Thyroid gland (tissue), 4 donors: ENCODE measurements at places on chromosomes 3 and 15.

DNA sequence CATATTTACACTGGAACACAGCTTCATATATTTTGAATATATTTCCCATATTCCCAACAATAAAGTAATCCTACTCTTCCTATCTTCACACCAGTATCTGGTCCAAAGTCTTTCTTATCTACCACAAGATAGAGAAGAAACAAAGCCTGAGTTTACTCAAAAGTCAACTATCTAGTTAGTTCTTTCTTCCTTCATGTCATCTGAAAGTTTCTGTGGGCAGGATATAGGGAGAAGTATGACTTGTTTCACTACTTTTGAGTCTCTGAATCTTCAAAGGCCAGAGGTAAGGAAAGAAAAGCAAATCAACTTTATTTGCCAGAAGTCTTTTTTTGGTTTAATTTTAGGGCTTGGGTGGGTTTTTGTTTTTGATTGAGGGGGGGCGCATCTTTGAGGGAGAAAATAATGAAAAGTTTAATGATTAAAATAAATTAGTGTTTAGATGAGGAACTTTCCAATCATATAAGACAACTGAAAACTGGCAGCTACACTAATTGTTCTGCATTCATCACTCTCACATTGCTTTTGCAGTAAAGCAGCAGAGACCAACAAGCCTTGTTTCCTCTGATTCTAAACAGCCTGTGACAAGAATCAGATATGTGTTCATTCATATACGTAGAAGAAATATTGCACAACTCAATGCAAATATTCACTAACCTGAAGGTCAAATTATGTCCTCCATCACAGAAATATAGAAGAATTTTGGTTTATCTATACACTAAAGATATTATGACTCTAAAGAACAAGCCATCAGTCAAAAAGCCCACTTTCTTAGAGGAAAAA, 421.4 kb downstream of the SHQ1 start:
- no peaks in the 10 kb centered on the region for H3K36me3 ChIP-seq
- H3K4me3 ChIP-seq, result no peak overlapping the region
- H3K27me3 ChIP-seq, result no peaks in the 10 kb centered on the region

DNA sequence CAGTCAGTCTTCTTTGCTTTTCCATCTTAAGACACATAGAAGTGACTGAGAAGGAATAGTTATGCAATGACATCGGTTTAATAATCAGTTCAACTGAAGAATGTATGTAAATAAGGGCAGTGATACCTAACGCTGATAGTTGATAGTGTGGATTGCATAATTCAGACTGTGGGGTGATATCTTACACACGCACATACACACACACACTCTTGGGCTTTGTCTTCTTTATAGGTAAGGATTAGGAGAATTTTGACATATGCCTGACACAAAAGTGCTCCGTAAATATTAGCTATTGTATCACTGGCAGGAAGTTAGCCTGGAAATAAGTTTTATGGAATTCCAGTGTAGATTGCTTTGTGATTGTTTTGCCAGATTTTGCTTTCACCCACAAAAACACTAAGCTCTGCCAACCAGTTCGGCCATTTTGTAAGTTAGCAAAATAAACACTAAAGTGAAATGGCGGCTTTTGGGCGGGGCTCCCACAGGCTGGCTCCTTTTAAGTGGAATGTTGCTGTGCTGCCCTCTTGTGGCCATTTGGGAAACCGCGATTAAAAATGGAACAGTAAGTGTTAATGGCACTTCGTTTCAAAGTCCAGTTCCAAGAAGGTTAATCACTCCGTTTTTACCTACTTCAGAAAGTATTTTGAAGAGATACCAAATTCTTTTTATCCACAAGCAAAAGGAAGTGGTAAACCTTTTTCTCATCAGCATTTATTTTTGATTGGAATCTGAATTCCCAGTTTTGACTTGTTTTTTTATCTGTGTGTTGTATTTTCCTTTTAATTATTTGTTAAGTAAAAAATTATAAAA, 17.7 kb downstream of the CHD2 start:
- H3K27ac ChIP-seq, result peak overlapping the region; percentile 100
- H3K27me3 ChIP-seq, result no peaks in the 10 kb centered on the region
- no peak overlapping the region for H3K4me3 ChIP-seq
- H3K36me3 ChIP-seq, result no peaks in the 10 kb centered on the region
- DNase-seq, result peak; percentile 97

DNA sequence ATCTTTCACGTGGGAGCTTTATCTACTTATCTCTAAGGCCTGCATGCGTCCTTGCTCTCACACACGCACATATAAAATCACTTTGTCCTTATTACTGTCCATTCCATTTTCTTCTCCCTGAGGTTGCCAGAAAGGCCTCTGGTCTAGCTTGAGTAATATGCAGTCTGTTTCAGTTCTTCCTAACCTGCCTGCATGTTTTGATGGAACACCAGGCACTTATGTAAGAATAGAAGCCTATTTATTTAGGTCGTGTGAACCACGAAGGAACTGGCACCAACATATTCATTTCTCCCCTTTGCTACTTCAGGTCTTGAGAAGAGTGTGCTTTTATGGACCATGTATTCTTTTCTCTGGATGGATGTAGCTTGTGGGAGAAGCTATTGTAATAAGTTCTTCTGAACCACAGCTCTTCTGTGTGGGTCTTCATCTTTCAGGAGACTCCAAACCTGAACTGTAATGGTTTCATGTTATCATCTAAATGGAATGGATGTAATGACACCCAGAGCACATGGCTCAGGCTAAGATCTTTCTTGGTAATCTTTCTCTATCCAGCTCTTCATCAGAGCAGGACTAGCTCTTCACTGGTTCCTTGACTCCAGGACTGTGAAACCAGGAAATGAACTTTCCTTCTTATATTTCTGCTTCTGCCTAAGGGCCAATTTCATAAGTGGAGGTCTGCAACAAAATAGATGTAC, 53.8 kb downstream of the UBE2E2 start:
- no peaks in the 10 kb centered on the region for H3K27me3 ChIP-seq
- no peak overlapping the region for H3K27ac ChIP-seq
- DNase-seq, result no peak
- no peak overlapping the region for H3K4me3 ChIP-seq

DNA sequence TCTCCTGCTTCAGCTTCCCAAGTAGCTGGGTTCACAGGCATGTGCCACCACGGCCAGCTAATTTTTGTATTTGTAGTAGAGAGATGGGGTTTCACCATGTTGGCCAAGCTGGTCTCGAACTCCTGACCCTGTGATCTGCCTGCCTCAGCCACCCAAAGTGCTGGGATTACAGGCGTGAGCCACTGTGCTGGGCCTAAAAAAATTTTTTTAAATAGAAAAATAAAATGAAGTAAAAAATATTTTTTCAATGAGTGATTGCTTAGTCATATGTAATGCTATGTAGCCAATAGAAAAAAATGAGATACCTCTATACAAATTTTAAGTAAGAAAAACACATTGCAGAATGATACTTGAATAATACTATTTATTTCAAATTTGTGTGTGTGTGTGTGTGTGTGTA, 27.9 kb upstream of the SLC30A4 start:
- no peaks in the 10 kb centered on the region for H3K27me3 ChIP-seq
- H3K4me3 ChIP-seq, result no peak overlapping the region
- no peaks in the 10 kb centered on the region for H3K4me1 ChIP-seq
- H3K36me3 ChIP-seq, result no peaks in the 10 kb centered on the region

DNA sequence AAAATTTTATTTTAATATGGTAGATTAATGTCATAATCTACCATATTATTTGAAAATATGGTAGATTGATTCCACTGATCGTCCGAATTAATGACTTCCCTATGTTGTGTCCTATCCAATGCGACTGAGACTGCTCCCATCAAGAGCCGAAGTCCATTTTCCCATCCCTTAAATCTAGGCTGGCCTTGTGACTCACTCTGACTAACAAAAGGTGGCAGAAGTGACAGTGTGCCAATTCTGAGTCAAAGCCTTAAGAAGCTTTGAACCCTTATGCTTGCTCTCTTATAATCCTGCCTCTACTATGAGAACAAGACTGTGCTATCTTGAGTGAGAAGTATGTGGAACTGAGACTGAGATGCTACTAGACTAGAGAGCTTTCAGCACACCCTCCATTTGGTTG, 387.2 kb downstream of the ROBO1 start:
- no peaks in the 10 kb centered on the region for H3K36me3 ChIP-seq
- DNase-seq, result no peak
- no peak overlapping the region for H3K4me3 ChIP-seq

GRCh38 chr3:135760581-135760980, 204.9 kb upstream of the PPP2R3A start:
- H3K27me3 ChIP-seq, result no peaks in the 10 kb centered on the region
- H3K27ac ChIP-seq, result no peak overlapping the region
- no peaks in the 10 kb centered on the region for H3K4me1 ChIP-seq
- DNase-seq, result no peak
- H3K36me3 ChIP-seq, result no peaks in the 10 kb centered on the region

- H3K36me3 ChIP-seq, result no peaks in the 10 kb centered on the region
- peaks cover 8% of the 10 kb centered on the region for H3K4me1 ChIP-seq
- peak within 1 kb of the TSS; percentile 27 for H3K4me3 ChIP-seq
- H3K27ac ChIP-seq, result peak within 1 kb of the TSS; percentile 94
- DNase-seq, result peak; percentile 91
- no peaks in the 10 kb centered on the region for H3K27me3 ChIP-seq
Observed at GRCh38 chr15:40593588-40594428, at the start of gene KNL1. KNL1 (plus strand) TSS chr15:40594249; CDS start chr15:40602932, 8,683 bp downstream.

DNA sequence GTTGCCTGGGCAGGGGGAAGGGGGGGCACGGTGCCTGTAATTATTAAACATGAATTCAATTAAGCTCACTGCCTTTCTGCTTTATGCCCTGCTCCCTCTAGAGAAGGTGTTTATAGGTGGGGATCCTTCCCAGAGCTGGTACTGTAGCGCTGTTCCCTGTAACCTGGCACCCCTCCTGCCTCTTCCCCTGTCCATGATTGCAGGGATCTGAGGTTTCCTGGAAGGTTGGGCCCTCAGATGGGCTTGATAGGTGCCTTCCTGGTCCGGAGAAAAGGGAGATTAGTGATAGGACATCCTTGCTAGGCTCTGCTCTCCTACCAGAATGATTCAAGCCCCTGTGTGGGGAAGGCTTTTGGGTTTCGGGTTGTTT, 2.1 kb upstream of the FAM131A start:
- H3K36me3 ChIP-seq, result peaks cover 45% of the 10 kb centered on the region
- no peak for DNase-seq
- no peak overlapping the region for H3K4me3 ChIP-seq
- H3K27me3 ChIP-seq, result no peaks in the 10 kb centered on the region
- H3K27ac ChIP-seq, result peak overlapping the region; percentile 96

DNA sequence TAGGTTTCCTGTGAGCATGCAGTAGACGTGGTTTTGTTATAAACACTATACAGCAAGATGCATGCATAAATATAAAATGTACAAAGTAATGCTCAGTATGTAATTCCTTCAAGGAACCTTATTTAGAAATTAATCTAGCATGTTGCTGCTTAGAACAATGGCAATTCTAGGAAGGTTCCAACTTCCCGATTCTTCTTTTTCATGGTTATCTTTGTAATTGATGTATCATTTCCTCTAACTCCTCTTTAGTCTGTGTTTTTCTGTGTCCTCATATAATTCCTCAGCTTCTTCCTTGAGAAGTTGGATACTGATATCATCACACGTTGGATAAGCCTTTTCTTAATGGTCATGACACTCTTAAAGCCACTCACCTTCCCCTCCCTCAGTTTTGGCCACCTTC, 3.5 kb downstream of the TSEN2 start:
- H3K27ac ChIP-seq, result no peak overlapping the region
- no peaks in the 10 kb centered on the region for H3K27me3 ChIP-seq
- no peak overlapping the region for H3K4me3 ChIP-seq
- H3K36me3 ChIP-seq, result no peaks in the 10 kb centered on the region

DNA sequence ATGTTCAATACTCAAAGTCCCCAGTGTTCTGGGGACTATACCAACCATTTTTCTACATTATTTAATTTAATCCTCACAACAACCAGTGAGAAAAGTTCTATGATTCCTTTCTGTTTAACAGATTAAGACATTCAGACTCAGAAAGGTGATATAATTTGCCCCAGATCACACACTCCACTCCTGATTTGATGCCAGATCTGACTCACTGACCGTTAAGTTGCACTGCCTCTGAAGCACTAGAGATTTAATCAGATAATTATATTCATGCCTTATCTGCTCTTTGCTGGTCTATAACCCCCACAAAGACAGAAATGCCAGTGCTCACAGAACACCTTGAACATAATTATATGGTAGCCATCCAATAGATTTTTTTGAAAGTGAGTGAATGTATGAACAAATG, 501.0 kb downstream of the IGSF11 start:
- no peaks in the 10 kb centered on the region for H3K4me1 ChIP-seq
- H3K36me3 ChIP-seq, result no peaks in the 10 kb centered on the region
- H3K27ac ChIP-seq, result no peak overlapping the region
- DNase-seq, result no peak
- no peak overlapping the region for H3K4me3 ChIP-seq

GRCh38 chr3:194137506-194138474, 1.8 kb downstream of the HES1 start:
- peak; percentile 79 for DNase-seq
- peaks cover 32% of the 10 kb centered on the region for H3K4me1 ChIP-seq
- H3K27me3 ChIP-seq, result no peaks in the 10 kb centered on the region
- H3K27ac ChIP-seq, result peak overlapping the region; percentile 94
- peak overlapping the region; percentile 97 for H3K4me3 ChIP-seq

- H3K4me1 ChIP-seq, result no peaks in the 10 kb centered on the region
- H3K27ac ChIP-seq, result no peak overlapping the region
- no peak overlapping the region for H3K4me3 ChIP-seq
Observed at GRCh38 chr3:175704366-175705055, 845.4 kb downstream of the NAALADL2 start.

GRCh38 chr15:23760024-23760423, 72.9 kb upstream of the NDN start:
- no peaks in the 10 kb centered on the region for H3K4me1 ChIP-seq
- no peak overlapping the region for H3K27ac ChIP-seq
- no peaks in the 10 kb centered on the region for H3K27me3 ChIP-seq
- no peak for DNase-seq
- H3K4me3 ChIP-seq, result no peak overlapping the region
- no peaks in the 10 kb centered on the region for H3K36me3 ChIP-seq

DNA sequence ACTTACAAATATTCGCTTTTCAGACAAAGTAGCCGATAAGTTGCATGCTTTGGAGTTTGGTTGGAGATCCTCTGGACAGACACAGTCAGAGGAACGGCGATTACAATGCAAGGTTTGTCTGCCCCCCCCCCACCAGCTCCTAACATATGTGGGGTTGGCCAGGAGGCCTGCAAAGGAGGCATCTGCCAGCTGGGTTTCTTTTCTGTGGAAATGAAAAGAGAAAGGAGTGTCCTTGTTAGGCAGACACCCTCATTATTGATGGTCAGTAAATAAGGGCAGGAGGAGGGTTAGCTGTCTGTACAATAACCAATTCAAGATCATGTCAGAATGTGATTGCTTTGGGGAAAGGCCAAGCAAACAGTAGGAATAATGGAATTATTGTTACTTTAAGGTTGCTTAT, 49.1 kb downstream of the TLNRD1 start:
- no peaks in the 10 kb centered on the region for H3K36me3 ChIP-seq
- H3K27me3 ChIP-seq, result no peaks in the 10 kb centered on the region
- H3K4me3 ChIP-seq, result no peak overlapping the region
- no peak overlapping the region for H3K27ac ChIP-seq
- H3K4me1 ChIP-seq, result no peaks in the 10 kb centered on the region
- no peak for DNase-seq
